Hematopoietic multipotent progenitor cell treated with erythropoietin and hydrocortisone succinate and interleukin-3 and kit ligand, for 4 days (in vitro differentiated cells): ENCODE measurements at places on chromosomes 12 and 14.

- no peak for DNase-seq
Observed at GRCh38 chr12:81591256-81591655, 167.9 kb downstream of the PPFIA2 start.

DNA sequence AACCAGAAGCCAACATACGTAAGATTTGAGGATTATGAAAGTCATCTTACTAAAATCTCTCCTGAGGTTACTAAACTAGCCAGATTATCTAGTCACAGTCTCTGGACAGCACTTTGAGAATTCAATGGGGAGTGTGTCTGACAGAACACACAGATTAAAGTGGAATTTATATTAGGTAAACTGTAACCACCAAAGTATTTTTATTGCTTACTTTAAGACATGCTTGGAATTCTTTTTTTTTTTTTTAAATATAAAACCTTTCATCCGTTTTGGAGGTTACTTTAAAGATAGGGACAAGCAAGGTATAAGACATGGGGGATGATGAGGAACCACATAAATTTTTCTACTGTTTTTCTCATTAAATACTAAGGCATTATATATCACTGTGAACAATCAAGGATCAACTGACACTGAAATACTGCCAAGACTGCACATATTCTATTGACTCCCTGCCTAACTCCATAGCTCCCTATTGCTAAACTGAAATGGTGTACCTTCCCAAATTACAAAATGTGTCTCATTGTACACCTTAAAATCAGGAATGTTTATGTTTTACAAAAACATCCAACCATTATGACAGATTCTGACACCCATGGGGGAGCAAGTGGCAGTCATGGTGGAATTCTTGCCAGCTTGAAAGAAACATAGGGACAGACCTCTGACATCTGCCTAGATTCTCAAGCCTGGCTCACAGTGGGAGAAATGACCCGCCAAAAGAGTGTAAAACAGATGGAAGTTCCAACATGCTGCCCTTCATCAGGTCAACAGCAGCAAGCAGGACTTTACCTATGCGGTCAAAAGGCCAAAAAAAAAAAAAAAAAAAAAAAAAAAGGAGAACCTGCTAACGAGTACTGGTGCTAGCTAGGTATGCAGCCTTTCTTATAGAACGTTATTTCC is 239.3 kb downstream of the MED13L start:
- no peak for DNase-seq

DNA sequence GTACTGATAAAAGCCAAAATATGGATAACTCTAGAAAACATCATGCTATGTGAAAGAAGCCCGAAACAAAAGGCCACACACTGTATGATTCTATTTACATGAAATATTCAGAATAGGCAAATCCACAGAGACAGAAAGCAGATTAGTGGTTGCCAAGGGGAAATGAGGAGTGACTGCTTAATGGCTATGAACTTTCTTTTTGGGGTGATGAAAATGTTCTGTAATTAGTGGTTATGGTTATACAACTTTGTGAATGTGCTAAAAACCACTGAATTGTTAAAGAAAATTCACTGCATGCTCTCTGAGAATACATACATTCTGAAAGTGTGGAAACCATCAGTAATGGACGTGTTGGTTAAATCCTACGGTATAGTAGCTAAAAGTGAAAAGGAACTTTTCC is 39.9 kb upstream of the STON2 start:
- no peak for DNase-seq

GRCh38 chr14:104707608-104708595 is 16.1 kb upstream of the ADSS1 start:
- no peak for DNase-seq

DNA sequence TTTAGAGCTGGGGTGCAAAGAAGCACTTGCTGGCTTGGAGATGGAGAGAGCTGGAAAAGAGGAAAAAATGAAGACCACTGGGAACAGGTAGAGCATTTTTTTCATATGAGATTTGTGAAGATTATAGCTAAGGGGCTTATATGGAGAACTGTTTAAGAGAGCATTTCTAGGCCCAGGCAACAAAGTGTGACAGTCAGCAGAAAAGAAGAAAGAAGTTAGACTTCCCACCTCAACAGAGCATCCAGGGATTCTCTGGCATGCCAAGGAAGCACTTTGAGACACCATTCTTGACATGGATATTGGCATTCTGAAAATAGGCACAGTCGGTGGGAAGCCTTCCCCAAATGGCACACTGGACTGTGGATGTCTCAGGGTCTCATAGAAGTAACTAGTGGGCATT is 195.5 kb downstream of the KLHL28 start:
- DNase-seq: no peak

DNA sequence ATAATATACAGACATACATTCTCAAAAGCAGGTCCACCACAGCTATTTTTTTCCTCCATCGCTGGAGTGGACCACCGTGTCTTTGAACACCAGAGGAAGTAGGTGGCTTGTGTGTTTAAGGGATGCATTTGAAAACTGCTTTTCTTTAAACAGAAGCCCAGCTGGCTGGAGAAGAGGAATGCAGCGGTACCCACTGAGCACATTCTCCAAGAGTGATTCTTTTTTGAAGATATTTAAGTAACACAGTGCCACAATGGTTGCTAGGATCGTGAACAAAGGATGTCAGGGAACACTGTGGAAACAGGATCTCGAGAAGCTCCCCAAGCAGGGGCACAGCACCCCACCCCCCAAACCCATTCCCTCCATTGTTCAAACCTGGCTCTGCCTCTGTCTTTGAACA is 286.6 kb upstream of the PWP1 start:
- DNase-seq: no peak

DNA sequence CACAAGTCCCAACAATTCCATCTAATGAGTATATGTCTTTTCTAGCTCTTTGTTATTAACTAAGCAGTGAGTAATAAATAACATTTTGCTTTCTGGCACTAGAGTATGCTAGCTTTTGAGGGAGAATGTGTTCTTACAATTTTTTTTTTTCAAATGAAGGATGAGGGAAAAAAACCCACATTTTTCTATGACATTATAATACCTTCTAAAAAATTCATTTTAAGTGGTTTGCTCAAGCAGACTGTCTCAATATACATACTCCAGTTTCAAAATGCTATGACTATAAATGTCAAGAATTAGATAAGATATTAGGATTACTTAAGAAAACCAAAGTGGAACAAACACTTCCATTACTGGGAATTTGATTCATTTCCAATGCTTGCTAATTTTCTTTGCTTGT is 394.6 kb downstream of the C12orf75 start:
- no peak for DNase-seq

DNA sequence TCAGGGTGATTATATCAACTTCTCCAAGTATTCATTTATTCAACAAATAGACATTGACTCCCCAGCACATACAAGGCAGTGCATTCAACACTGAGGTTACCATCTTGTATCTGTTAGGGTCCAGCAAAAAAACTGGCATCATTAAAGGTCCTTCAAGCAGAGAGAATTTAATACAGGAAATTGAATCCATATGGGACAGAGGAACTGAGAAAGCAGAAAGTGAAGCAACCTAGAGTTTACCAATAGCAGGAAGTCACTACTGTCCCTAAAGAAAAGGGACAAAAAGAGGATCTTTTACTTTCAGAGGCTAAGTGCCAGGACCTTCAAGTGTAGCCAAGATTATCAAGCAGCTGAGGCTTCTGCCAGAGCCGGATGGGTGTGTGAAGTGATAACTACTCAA is 237.8 kb upstream of the TBX3 start:
- DNase-seq: no peak
